ENCODE measurements at places on chromosomes 12 and 14. TPM values are rescaled to one million over a fixed set of nuclear protein-coding genes. Genes with fewer than 3 reads are reported as not detected.
A peak's percentile ranks its signal among the peaks of the same experiment; 100 is the strongest.

GRCh38 chr14:57692671-57693070, 173.2 kb downstream of the SLC35F4 start:
- DNase-seq, result no peak

GRCh38 chr14:98252820-98253219, 1019.2 kb downstream of the BCL11B start:
- peak; percentile 63 for DNase-seq

GRCh38 chr12:131082290-131083194, 128.8 kb downstream of the ADGRD1 start:
- no peak for DNase-seq

GRCh38 chr12:123828854-123829547, 66.9 kb downstream of the DNAH10 start:
- no peak for DNase-seq

DNA sequence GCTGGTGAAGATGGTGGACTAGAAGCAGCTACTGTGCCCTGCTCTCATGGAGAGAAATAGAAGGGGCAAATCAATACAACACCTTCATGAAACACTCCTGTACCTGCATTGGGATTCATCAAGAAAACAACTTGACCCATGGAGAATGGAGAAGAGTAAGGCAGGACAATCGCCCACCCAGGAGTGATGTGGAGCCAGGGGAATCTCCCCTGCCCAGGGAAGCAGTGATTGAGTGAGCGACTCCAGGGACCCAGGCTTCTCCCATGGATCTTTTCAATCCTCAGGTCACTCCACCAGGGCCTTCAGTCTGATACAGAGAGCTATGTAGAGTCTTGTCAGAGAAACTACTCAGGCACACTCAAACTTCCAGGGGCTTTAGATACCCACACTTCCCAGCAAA, 161.9 kb upstream of the DYRK2 start:
- no peak for DNase-seq

DNA sequence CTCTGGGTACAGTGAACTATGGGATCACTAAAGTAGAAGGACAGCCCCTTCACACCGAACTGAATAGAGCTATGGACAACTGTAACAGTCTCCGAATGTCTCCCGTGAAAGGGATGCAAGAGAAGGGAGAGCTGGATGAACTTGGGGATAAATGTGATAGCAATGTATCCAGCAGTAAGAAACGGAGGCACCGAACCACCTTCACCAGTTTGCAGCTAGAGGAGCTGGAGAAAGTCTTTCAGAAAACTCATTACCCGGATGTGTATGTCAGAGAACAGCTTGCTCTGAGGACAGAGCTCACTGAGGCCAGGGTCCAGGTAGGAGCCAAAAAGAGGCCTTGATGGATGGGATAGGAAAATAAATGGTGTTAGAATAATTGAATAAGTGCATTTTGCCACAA, 3.5 kb downstream of the ALX1 start:
- DNase-seq, result no peak

- DNase-seq, result no peak
Observed at GRCh38 chr12:21547437-21547836, 21.3 kb downstream of the SPX start.

- peak; percentile 84 for DNase-seq
Observed at GRCh38 chr12:570921-571794, 92.1 kb downstream of the NINJ2 start.

DNA sequence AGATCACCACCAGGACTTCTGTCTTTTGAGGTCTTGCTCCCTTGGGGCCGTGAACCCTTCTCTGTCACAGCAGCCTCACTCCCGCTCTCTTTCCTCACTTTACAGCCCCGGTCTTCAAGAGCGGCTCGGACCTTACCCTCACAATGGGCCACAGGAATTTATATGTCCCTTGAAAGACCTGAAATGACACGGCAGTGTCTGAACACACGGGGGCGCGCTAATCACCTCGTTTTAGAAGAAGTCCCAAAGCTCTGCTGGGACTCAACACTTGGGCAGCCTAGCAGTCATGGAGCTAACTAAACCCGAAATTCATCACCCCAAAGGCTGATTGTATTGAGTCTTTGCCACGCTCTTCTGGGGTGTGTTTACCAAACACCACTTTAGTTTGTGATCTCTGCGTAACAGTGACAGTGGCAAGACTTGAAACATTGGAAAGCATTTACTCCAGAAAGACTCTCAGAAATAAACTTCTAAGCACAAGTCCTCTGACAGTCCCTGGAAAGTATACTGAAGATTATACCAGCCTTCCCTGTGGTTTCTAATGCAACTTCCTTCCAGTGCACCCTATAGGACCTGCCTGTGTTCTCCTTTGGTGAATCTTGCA, 29.0 kb downstream of the SERPINA11 start:
- peak; percentile 62 for DNase-seq

- no peak for DNase-seq
Observed at GRCh38 chr14:36579573-36580140, 2.8 kb downstream of the NKX2-8 start.

DNA sequence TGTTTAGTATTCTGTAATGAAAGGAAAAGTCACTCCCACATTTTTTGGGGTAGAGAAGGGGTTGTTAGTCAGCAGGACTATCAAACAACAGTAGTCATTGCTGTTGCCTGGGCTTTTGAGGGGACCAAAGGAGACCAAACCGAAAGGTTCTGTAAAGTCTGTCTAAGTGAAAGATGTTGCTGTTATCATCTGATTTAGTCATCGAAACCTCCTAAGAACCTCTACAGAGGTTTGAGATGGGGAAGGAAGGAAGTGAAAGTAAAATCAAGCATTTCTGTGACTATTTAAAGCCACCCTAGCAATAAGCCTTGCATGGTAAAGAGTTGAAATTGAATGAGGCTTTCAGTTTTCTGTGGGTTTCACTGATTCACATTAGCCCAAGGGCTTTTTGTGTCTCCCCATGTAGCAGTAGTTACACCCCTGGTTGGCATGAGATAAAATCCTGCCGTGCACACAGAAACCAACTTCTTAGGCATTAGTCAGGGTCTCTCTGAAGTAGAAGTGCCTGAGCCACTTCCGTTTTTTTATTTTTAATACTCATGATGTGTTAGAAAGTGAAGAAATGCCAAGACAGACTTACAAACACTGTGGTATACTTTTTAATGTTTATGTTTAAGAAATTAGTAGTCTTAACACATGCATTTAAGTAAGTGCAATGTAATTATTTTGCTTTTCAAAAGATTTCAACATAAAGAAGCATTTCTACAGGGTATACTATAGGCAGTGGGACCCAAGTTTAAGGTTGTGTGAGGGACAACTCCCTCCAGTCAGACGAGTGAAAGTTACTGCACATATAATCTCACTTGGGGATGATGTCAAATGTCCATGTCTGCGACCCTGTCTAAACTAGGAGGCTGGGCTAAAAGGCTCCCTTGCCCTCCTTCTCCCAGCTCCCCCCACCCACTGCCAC, 50.4 kb downstream of the DYRK2 start:
- DNase-seq, result no peak

GRCh38 chr14:71472356-71473340, 459.6 kb upstream of the RGS6 start:
- no peak for DNase-seq

DNA sequence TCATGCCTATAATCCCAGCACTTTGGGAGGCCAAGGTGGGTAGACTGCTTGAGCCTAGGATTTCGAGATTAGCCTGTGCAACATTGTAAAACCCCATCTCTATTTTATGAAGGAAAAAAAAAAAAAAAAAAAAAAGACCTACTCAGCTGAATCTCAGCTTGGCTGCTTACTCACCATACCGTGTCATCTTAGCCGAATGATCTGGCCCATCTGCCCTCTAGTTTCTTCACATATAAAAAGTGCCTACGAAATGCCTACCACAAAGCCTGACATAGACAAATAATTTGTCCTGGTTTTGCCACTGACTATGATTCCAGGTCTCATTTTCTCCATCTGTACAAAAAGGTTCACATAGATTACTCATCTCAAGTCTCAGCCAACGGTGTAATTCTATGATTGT, 10.1 kb downstream of the DIABLO start:
- DNase-seq, result no peak

GRCh38 chr12:4819654-4820053, 90.1 kb upstream of the KCNA1 start:
- DNase-seq, result no peak

GRCh38 chr14:65434216-65434850, 21.8 kb downstream of the FUT8 start:
- DNase-seq, result no peak

DNA sequence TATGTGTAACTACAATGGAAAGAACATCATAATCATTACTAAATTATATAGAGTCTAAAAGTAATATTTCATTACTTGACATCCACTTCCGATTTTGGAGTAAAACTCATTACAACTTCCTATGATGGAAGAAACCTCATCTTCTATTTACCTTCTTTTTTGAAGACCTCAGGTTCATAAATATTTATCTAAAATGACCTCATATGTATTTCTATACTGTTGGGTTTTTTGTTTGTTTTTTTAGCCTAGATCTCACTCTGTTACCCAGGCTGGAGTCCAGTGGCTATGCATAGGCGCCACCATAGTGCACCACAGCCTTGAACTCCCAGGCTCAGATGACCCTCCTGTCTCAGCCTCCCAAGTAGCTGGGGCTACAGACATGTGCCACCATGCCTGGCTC, 39.9 kb upstream of the BMAL2 start:
- no peak for DNase-seq

DNA sequence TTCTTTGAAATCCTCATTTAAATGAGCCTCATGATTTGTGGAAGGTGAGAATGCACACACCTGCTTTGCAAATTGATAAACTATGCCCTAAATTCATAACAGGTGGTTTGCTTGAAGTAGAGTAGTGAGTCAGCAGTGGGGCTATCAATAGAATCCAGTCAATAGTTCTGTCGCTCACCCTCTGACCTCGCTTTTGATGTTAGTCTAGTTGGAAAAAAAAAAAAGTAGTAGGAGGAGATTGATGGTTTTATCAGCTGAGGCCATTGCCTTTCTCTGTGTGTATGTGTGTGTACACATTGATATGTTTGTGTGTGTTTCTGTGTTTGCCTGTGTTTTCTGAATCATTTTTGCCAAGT, 267.3 kb downstream of the SNAPC1 start:
- DNase-seq, result no peak

DNA sequence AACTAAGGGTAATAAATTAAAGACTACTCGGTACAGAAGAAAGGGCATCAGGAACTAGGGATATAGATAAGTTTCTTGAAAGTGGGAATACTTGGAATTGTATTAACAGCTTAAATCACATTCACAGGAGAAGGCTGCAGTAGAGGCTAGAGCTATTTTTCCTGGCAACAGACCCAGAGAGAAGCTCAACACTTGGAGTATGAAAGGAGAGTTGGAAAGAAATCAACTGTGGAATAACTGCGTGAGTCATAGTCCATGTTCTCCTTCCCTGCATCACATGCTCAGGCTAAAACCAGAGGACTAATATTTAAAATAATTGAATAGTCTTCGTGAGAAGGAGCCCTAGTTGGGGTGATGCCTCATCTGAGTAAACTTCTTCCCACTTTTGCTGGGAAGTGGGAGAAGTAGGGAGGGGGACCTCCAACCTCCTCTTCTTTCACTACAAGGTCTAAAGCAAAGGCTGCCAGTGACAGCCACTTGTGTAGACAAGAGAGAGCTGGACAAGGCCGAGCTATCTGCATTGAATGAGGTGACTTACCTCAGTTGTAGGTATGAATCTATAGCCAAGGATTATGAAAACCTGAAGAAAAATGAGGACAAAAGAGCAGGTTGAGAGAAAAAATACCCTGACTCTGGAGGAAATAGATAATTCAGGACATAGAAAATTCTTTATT, 32.7 kb downstream of the DYRK2 start:
- DNase-seq, result no peak

DNA sequence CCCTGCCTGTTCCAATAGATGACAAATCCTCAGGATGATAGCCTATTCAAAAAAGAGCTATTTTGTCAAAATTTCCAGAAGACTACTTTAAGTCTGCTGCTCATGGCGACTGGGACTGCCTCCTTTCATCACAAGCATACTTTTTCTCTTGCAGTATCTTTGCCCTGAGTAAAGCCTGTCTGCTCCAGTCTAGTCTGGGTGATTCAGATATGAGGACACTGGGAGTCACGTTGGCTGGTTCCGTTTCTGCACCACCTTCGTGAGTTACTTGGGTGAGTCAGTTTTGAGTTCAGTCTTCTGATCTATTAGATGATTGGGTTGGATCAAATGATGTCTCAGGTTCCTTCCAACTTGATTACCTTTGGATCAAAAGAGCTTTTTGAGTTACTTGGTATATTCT, 301.3 kb upstream of the STXBP6 start:
- no peak for DNase-seq

DNA sequence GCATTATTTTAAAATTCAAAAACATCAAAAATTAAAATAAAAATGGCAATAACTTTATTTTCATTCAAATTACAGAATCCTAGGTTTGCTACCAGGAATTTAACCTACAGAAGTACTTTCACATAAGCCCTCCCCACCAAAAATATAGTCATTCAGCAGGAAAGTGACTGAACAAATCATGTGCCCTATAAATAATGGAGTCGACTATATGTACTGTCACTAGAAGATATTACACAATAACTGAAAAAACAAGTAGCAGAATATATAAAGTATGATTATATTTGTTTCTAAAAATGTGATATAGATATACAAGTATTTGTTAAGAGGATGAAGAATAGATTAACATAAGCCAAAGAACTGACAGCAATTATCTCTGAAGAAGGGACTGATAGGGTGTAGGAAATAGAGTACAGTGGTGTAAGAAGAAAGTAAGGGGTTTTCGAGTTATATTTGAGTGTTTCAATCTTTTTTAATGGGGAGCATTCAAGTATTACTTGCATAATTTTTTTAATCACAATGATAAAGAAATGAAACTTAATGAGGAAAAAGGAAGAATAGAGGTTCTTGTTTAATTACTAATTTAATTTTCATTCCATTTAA, 7.9 kb downstream of the C2CD5 start:
- DNase-seq, result no peak

DNA sequence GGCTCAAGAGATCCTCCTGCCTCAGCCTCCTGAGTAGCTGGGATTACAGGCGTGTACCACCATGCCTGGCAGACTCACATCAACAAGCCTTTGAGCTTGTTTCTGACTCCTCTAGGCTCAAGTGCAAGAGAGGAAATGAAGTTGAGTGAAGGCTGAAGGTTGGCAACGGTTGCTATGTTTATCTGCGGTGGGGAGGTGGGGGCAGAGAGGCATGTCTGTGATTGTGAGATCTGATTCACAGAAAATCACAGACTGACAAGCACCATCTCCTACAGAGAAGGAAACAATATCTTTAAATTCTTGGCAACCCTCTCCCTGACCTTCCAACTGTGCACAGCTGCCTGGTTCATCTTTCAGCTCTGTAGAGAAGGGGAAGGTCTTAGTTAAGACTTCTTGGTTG, 22.1 kb upstream of the NINJ2 start:
- DNase-seq, result no peak

LRRC10 gene
- not detected for total RNA-seq

CYP27B1 gene
- total RNA-seq, result 2.1 TPM

KRT6C gene
- total RNA-seq, result not detected

MANSC4 gene
- total RNA-seq, result not detected

DIO2 gene
- total RNA-seq, result 1.3 TPM

GPR132 gene
- total RNA-seq, result 1.7 TPM

PARP2 gene
- 9.3 TPM for total RNA-seq

SLC2A14 gene
- 0.47 TPM for total RNA-seq

DNAI7 gene
- total RNA-seq, result not detected

TAS2R46 gene
- total RNA-seq, result 0.87 TPM

All from mucosa of descending colon (tissue), 3 donors.